Purkinje cell (primary cell): ENCODE measurements at places on chromosomes 4 and X. TPM values are rescaled to one million over a fixed set of nuclear protein-coding genes. Genes with fewer than 3 reads are reported as not detected.

LRAT gene
- 15.0 and 25.2 TPM in 2 replicates for polyA plus RNA-seq

FAM149A gene
- polyA plus RNA-seq: 3.6 and 11.1 TPM in 2 replicates

CYLC1 gene
- not detected in 2 replicates for polyA plus RNA-seq

GRK4 gene
- 11.9 and 15.6 TPM in 2 replicates for polyA plus RNA-seq

TCP11X2 gene
- not detected in 2 replicates for polyA plus RNA-seq

TET2 gene
- 3.6 and 3.7 TPM in 2 replicates for polyA plus RNA-seq

PHOX2B gene
- polyA plus RNA-seq: not detected in 2 replicates

KLHL8 gene
- polyA plus RNA-seq: 18.0 and 19.7 TPM in 2 replicates

JCHAIN gene
- polyA plus RNA-seq: 0.34 TPM in 1 of 2 replicates, not detected in the other

ART3 gene
- polyA plus RNA-seq: 1.5 and 4.1 TPM in 2 replicates

GC gene
- not detected in 2 replicates for polyA plus RNA-seq

IL2 gene
- not detected in 2 replicates for polyA plus RNA-seq

RTL5 gene
- 3.0 and 3.5 TPM in 2 replicates for polyA plus RNA-seq

DMP1 gene
- not detected in 2 replicates for polyA plus RNA-seq

RBM10 gene
- 3.1 and 3.5 TPM in 2 replicates for polyA plus RNA-seq

CXorf51B gene
- not detected in 2 replicates for polyA plus RNA-seq

TMPRSS11D gene
- 0.69 TPM in 1 of 2 replicates, not detected in the other for polyA plus RNA-seq

WDR17 gene
- polyA plus RNA-seq: 43.7 and 44.8 TPM in 2 replicates

FGF13 gene
- 25.5 TPM in 1 of 2 replicates, not detected in the other for polyA plus RNA-seq

CACNA1F gene
- polyA plus RNA-seq: not detected in 2 replicates

MAGEH1 gene
- 88.6 and 128 TPM in 2 replicates for polyA plus RNA-seq

IL13RA1 gene
- polyA plus RNA-seq: 0.48 and 1.7 TPM in 2 replicates

ZDHHC15 gene
- 4.5 and 6.1 TPM in 2 replicates for polyA plus RNA-seq

SMAD1 gene
- polyA plus RNA-seq: 4.6 and 9.4 TPM in 2 replicates

FGD1 gene
- 0.59 and 1.1 TPM in 2 replicates for polyA plus RNA-seq

QRFPR gene
- not detected in 2 replicates for polyA plus RNA-seq

ERAS gene
- not detected in 2 replicates for polyA plus RNA-seq

ANOS1 gene
- 0.56 and 0.76 TPM in 2 replicates for polyA plus RNA-seq
